ENCODE measurements at places on chromosomes 1 and 21.

DNA sequence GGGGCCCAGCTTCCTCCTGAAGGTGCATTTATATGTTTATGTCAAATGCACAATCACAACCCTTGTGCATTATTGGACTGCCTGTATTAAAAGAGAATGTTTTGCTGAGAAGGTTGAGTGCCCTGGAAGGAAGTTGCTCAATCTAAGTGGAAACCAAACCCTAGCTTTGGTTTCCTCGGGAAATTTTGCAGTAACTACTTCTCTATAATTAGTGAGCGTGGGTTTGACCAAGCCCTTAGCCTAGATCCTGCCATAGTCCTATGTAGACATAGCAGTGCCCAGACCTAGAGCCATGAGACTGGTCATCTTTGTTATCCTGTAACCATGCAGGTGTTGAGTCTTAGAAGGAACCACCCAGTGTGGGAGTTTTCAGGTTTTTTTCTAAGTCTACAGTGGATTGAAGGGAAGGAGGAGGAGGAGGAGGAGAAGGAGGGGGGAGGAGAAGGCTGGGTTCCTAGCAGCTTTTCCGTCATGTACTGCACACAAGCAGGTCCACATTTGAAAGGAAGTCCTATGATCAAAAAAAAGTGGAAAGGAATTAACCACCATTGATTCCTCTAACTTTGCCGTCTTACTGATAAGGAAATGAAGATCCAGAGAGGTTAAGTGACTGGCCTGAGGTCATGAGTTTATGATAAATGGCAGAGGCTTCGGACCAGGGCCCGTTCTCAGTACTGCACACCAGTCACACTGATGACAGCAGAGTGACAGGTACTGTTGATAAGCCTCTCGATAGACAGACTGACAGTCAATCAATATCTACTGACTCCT lies 72.2 kb upstream of the LYST start:
- no peak for DNase-seq

- no peak for DNase-seq
Measured at GRCh38 chr1:100597061-100597741, 59.3 kb downstream of the GPR88 start.

DNA sequence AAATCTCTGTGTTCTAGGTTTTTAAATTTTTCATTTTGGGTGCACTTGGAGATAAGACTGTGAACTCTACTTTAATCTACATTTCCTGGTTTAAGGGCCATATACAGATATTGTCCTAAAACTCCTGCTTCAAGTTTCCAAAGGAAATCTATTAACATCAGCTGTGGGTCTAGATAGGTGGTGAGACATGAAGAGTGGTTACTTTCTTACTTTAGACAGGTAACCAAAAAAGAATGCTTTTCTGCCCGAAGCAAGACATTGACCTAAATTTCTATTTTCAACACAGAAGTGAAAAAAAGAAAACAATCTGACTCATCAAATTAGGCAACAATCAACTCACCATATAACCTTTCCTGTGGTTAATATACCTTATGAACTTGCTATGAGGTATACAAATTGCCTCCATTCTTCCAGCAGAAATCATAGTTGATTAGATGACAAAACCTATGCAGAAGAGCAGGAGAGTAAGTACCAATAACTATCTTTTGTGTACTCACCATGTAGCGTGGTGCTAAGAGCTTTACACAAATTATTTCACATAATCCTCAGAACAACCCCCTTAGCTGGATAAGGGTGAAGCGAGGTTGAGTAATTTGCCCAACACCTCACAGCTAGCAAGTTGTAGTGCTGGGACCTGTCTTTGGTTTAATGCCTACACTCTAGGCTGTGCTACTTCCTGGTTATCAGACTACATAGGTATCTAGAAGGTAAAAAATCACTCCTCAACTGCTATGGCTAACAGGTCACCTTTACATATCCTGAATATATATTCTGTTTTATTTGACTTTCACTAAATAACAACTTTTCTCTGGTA lies 23.4 kb upstream of the PTPN14 start:
- DNase-seq: no peak

DNA sequence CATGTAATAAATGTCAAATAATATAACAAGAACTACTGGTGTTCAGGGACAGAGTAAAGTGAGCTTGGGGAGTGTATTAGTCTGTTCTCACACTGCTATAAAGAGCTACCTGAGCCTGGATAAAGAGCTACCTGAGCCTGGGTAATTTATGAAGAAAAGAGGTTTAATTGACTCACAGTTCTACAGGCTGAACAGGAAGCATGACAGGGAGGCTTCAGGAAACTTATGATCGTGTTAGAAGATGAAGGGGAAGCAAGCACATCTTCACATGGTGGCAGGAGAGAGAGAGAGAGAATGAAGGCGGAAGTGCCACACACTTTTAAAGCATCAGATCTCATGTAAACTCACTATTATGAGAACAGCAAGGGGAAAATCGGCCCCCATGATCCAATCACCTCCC lies 205.9 kb downstream of the CTH start:
- DNase-seq: no peak

GRCh38 chr1:43274125-43274803 lies 4.5 kb downstream of the TMEM125 start:
- peak; percentile 7 for DNase-seq

All from stimulated activated CD4-positive, alpha-beta T cell treated with anti-CD3 and anti-CD28 coated beads, Interleukin-1b, Interleukin-23, amount 100 ng/mL, for 4 hours (primary cell).